KG1 (cell line): ENCODE measurements at places on chromosomes 6 and 20.

GRCh38 chr6:125752773-125753172 is 3.3 kb downstream of the HEY2 start:
- DNase-seq, result no peak

DNA sequence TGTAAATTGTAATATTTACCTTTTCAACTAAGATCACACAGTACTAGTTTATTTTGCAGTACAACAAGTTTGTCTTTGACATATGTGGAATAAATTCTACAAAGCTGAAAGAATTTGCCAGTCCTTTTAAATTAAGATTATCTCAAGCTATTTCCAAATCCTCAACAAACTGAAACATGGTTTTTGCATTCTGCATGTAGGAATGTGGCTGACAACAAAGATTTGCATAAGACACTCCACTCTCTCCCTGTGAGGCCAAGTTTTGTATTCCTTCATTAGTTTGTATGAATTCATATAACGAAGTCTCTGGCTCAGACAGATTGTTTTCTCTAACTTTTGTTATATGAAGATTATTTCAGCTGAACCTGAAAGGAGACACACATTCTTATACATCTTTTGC is 124.1 kb upstream of the THEMIS start:
- DNase-seq, result no peak

GRCh38 chr6:142399739-142400138 is 97.9 kb downstream of the ADGRG6 start:
- DNase-seq, result no peak

DNA sequence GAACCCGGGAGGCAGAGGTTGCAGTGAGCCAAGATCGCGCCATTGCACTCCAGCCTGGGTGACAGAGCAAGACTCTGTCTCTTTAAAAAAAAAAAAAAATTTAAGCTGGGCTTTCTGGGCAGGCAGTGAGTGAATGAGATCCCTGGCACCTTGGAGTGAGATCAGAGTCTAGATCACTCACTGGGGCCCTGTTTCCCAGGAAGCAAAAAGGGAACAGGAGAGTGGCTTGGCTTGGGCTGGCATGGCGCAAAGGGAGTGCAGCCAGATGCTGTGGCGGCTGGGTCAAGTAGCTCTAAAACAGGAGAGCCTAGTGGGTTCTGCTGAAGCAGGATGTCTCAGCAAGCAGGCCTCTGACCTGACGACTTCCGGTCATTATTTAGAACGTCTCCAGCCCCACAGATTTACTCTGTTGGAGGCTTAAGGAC is 10.4 kb downstream of the PLCG1 start:
- no peak for DNase-seq
